SK-MEL-5 (cell line): ENCODE measurements at places on chromosomes 12 and 14. TPM values are rescaled to one million over a fixed set of nuclear protein-coding genes. Genes with fewer than 3 reads are reported as not detected.

DNA sequence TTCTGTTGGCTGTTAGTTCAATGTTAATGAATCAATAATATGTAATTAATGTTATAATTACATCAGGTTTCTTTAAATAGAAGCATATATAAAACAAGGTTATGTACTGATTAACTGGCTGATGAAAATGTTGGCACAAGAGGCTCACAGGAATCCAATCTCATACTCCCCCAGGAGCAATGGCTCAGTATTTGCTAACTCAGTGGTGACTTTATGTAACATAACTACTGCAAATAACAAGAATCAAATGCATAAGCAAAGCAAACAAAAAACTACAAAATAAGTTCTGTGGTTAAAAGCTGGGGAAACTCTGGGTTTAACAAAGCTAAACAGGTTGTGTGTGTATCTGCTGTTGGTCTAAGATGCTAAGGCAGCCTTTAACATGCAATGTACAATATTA lies 27.7 kb upstream of the BBS10 start:
- no peak for DNase-seq

DNA sequence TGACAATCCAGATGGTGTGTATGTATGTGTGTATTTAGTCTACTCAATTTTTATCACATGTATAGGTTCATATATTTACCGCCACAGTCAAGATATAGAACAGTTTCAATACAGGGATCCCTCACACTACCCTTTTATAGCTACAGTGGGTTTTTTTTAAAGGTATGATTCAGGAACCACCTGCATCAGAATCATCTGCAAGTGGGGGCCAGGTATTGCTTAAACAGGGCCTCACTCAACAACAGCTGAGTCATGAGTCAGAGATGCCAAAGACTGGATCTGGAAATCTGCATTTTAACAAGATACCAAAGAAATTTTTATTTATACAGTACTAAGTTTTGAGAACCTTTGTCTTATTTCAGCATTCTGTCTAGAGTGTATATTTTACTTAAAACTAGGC lies 117.6 kb downstream of the SLC35F4 start:
- DNase-seq = no peak

DNA sequence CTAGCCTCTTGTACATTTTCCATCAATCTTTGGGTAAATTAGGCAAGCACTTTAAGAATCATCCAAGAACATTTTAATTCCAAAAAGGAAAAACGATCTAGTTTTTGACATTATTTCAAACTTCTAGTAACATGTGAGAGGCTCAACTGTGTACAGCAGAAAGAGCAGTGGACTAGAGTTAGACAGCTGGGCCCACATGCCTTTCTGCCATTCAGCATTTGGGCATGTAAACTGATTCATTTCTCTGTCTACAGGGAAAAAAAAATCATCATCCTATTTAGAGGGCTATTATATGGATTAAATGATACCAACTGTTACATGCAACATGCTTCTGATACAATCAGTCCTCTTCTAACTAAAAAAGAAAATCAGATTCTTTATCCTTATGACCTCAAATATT lies 17.7 kb downstream of the ATP2B1 start:
- DNase-seq = no peak

GRCh38 chr12:112839386-112839972 lies 47.9 kb downstream of the RPH3A start:
- peak; percentile 32 for DNase-seq

GRCh38 chr12:67748743-67749040 lies 100.1 kb downstream of the DYRK2 start:
- no peak for DNase-seq

DNA sequence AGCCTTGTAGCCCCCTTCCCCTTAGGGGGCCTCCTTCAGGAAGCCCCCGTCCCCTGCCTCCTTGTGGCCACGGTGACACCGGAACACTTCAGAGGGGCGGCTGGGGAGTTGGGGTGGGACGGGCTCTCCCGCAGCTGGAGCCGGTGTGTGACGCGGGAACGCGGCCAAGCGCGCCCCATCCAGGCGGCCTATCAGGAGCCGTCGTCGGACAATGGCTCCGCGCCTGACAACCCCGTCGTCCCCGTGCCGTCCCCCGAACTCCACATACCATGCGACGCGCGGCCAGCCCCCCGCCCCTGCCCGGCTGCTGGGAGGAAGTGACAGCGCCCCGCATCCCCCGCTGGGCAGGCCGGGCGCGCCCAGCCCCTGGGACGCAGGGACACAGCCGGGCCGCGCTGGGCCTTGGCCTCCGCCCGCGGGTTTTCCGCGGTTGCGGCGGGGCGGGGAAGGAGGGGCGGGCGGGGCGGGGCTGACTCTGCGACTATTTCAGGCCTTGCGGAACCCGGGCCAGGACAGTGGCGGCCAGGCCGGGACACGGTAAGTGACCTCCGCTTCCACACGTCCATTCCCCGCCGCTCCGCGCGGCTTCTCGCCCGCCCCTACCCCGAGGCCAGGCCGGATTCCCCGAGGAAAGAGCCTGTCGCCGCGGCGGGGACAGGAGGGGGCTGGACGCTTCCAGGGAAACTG lies at the start of gene TNFAIP2:
TSS of gene TNFAIP2 (plus strand) at position 515 of the 687 bp plus-strand sequence. CDS start 2,997 bp downstream, outside the sequence.
- DNase-seq = no peak

DNA sequence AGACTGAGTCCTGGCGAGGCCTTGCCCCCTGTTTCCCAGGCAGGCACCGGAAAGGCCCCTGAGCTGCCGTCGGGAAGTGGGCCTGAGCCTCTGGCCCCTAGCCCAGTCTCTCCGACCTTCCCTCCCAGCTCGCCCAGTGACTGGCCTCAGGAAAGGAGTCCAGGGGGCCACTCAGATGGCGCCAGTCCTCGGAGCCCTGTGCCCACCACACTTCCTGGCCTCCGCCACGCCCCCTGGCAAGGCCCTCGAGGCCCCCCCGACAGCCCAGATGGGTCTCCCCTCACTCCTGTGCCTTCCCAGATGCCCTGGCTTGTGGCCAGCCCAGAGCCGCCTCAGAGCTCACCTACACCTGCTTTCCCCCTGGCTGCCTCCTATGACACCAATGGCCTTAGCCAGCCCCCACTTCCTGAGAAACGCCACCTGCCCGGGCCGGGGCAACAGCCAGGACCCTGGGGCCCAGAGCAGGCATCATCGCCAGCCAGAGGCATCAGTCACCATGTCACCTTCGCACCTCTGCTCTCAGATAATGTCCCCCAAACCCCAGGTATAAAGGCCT lies 10.9 kb downstream of the TNS2 start:
- DNase-seq = no peak

The GPD1 gene
- 0.27 and 1.4 TPM in 2 replicates for total RNA-seq

DNA sequence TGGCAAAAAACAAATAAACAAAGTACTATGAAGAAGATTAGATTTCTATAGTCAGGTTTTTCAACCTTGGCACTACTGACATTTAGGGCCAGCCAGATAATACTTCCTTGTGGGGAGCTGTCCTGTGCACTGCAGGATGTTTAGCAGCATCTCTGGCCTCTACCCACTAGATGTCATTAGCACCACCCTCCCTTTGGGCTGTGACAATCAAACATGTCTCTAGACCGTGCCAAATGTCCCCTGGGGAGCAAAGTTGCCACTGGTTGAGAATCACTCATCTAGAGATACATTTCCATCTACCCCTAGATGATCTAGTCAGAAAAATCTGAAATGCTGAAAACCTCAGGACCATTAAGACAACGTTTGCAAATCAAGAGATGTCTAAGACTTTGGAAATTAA lies 29.9 kb downstream of the SRRM4 start:
- DNase-seq = no peak

The ADAM21 gene
- total RNA-seq = not detected in 2 replicates
